GM12892 (cell line): ENCODE measurements at places on chromosomes 12 and 14.

GRCh38 chr12:119989731-119990381 is 820 bp downstream of the BICDL1 start:
- DNase-seq, result peak; percentile 62

- no peak for DNase-seq
These were observed 506.2 kb upstream of the TBX3 start for GRCh38 chr12:115190010-115190770.

DNA sequence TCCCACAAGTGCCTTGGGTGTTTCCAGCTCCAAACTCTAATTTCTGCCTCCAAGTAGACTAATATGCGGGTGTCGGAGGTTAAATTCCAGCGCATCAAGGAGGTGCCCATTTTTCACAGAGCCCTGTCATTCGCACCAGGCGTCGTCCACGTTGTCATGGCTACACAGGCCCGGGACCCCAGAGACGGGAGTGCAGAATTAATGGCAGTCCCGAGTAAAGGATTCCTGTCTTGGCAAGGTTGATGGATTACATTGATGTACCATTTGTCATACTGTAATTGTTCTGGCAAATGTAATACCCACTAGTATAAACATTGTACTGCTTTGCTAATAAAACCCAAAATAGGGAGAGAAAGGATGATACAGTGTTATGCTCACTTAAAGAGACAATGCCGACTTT is 222.9 kb upstream of the MYL2 start:
- DNase-seq, result no peak

- no peak for DNase-seq
These were observed 160.4 kb downstream of the AACS start for GRCh38 chr12:125225641-125226040.

DNA sequence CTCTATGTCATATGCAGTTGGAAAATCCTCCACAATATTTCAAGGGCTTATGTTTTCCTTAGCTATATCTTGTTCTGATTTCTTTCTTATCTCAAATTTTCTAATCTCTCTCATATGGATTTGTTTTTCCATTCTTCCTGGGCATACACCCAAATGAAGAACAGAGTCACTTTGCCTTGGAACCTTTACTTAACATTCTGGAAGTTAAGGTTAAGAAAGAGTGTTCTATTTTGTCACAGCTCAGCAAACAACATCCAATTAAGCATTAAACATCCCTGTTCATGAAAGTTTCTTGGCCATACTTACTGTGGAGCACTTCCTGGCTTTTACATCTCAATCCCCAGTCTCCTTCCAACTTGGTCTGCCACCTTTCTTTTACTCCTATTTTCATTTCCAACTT is 5.3 kb downstream of the NAV3 start:
- no peak for DNase-seq

GRCh38 chr12:52229836-52230343 is 3.2 kb upstream of the KRT7 start:
- no peak for DNase-seq

GRCh38 chr14:63848890-63849289 is 3.9 kb upstream of the SYNE2 start:
- no peak for DNase-seq

- no peak for DNase-seq
These were observed 237.9 kb downstream of the IPO8 start for GRCh38 chr12:30457621-30458289.

DNA sequence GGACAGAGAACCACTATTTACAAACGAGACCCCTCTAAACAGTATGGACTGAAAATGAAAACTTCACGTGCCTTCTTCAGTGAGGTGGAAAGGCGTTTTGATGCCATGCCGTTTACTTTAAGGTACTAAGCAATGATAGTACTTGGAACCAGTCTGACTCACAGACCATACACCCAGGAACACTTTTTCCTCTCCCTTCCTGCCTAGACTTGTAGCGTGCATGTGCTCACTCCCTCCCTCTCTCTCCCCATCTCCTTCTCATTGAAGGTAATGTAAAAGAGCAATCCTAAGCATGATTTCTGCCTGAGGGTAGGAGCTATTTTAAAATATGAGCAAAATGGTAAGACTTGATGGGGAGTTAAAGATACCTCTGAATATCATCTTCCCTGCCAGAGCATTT is 5.9 kb upstream of the RPL41 start:
- DNase-seq, result no peak

GRCh38 chr14:31926652-31927347 is 150.3 kb upstream of the ARHGAP5 start:
- DNase-seq, result no peak

DNA sequence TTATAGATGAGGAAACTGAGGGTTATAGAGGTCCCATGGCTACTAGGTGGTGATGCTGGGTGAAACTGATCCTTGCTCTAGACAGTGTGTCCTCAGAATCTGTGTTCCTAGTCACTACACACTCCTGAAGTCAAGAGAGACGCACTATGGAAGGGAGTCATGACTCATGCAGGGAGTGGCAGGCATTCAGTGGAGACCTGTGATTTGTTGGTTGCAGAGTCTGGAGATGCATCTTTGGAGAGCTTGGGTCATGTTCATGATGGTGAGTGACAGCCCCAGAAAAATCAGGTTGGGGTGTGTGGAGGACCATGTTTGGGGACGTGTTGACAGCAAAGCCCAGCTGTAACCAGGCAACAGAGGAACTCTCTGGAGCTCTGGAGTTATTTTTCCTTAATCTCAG is 38.0 kb upstream of the FBXO21 start:
- DNase-seq, result no peak

DNA sequence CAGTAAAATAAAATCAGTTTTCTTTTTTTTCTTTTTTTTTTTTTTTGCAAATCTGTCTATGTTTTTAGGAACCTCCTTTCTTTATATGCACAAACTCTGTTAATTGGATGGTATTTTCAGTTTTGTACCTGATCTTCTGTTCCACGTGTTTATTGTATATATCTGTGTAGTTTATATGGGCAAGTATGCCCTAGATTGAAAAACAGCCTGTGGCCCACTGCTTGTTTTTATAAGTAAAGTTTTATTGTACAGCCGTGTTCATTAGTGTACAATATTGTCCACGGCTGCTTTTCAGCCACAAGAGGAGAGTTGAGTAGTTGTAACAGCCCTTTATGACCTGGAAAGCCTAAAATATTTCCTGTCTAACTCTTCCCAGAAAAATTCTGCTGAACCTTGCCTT is 18.7 kb upstream of the MYO1H start:
- DNase-seq, result no peak

- DNase-seq, result no peak
These were observed 349.2 kb upstream of the LMO3 start for GRCh38 chr12:16955083-16955657.

DNA sequence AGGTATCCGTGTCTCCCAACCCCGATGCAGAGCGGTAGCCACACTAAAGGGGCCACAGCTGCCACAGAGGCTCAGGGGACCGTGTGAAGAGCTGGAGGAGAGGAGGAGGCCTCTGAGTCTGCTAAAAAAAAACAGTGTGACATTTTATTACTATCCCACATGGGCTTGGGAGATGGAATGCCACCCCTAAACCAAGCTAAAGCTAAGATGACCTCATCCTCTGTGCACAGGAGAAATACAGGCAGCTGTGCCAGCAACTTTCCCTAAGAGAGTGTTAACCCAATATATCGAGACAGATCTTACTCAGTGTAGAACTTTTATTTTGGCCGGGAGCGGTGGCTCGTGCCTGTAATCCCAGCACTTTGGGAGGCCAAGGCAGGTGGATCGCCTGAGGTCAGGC is 18.0 kb downstream of the BCL2L14 start:
- no peak for DNase-seq

DNA sequence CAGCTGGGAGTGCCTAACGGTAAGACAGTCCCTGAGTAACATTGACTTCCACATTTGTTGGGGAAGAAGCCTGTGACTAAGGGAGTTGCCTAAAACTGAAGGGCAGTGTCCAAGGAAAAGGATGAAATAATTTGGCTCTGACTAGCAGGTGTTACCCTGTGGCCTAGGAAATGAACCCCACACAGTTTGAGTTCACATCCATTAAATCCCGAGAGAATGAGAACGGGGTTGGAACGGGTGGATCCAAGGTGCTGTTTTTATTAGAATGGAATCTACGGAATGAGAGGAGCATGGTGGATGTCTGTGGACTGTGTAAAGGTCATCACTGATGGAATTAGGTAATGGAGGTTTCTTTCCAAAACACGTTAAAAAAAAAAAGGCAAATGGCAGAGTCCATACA is 324.0 kb downstream of the MED13L start:
- no peak for DNase-seq

DNA sequence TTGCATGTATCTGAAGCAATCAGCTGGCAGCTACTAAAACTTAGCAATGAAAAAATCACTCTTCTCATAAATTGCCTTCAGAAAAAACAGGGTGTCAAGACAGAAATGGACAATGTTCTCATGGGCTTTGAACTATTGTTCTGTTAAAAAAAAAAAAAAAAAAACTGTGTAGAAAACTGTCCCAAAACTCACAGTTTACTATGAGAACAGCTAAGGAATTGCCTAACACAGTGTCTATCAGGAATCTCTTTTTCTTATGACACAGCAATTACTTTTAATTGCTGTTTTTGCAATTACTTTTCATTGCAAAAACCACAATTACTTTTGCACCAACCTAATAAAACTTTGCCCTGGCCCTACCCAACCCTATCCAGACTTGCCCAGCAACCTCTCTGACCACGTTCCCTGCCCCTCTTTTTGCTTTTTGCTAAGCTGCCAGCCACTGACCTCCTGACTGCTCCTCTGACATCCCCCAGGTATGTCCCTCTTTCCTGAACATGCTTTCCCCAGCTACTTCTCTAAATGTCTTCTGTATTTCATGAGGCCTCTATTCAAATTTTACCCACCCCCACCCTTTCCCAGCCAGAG is 68.0 kb upstream of the SLCO1C1 start:
- no peak for DNase-seq

DNA sequence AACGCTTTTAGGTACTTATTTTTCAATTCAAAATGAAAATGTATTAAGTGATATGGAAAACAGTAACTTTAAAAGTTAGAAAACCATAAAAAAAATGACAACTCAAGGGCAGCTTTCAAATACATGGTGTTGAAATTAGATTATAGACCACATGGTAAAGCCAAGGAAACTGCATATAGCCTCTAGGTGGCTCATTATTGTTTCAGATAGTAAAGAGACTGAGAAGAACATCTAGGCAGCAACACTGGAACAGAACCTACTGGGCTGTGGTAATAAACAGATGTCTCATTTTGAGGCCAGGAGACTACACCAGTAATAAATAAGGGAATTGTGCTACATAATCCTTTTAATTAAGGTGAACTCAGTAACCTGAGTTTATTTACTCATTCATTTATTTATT is 13.0 kb downstream of the FBXO33 start:
- DNase-seq, result no peak

GRCh38 chr12:111283966-111284365 is 84.9 kb downstream of the PHETA1 start:
- DNase-seq, result no peak

GRCh38 chr12:94768398-94769046 is 118.2 kb upstream of the TMCC3 start:
- no peak for DNase-seq

DNA sequence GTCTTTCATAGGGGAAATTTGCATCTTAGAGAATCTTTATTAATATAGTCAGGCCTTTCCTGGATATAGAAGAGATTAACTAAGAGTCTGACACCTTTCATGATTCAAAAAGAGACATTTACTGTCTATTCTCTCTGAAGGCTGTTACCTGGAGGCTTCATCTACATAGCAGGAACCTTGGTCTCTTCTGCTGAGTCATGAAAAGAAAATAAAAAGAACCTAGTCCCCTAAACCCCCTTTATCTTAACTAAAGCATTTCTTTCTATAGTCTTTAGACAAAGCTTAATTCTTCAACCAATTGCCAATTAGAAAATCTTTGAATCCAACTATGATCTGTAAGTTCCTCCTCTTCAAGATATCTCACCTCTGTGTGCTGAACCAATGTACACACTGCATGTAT is 33.1 kb downstream of the RPS29 start:
- DNase-seq, result no peak

- no peak for DNase-seq
These were observed 15.8 kb downstream of the NFKBIA start for GRCh38 chr14:35388656-35389314.

DNA sequence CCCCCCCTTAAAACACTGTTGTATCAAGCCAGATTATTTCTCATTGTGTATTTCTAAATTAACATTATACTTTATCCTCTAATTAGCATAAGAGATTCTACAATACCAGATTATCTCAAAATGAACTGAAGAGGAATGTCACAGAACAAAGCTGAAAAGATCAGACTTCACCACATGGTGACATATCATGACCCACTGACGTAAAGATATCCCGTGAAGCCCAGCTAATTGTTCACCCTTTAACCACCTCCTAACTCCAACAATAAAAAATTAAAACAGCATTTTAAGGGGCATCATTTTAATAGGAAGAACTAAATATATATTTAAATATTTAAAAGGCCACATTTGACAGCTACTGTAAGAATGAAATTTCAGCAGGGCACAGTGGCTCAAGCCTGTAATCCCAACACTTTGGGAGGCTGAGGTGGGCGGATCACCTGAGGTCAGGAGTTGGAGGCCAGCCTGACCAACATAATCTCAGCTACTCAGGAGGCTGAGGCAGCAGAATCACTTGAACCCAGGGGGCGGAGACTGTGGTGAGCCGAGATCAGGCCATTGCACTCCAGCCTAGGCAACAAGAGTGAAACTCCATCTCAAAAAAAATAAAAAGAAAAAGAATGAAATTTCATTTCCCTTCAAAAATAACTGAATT is 29.0 kb downstream of the CDK17 start:
- no peak for DNase-seq

DNA sequence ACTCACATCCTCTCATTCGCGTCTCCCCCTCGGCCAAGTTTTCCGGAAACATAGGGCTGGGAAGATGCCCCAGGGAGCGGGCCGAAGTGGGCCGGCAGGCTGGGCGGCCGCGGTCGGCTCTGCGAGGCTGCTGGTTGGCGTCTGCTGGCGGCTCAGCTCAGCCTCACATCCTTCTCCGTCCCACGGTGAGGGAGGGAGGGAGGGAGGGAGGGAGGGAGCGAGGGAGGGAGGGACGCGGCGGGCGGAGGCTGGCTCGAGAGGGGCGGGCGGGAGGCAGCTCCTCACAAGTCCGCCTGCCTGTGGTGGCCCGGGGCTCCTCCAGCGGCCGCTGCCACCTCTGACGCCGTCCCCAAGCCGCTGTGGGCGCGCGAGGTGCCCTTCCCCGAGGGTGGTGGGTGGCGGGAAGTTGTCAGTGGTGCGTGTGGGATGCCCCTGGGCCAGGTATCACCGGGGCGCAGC is 93.8 kb downstream of the RFLNA start:
- DNase-seq, result no peak

DNA sequence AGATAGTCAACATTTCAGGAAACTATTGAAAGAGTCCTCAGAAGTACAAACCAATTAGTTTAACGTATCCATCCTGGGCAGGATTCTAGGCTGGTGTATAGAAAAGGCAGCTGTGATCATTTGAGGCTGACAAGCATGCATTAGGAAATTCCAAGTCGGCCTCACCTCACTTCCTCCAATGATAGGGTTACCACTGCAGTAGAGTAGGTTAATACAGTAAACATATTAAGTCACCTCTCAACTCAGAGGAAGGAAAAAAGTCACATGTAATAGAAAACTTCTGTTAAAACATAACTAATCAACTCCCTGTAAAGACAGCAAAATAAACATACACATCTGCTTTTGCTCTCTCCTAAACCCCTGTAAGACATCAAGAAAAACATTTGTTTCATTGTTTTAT is 33.5 kb downstream of the MED13L start:
- DNase-seq, result no peak
